ENCODE measurements at places on chromosomes 5 and 9. TPM values are rescaled to one million over a fixed set of nuclear protein-coding genes. Genes with fewer than 3 reads are reported as not detected.
A peak's percentile ranks its signal among the peaks of the same experiment; 100 is the strongest.

Gene MARVELD2
- 5.5 TPM for total RNA-seq

DNA sequence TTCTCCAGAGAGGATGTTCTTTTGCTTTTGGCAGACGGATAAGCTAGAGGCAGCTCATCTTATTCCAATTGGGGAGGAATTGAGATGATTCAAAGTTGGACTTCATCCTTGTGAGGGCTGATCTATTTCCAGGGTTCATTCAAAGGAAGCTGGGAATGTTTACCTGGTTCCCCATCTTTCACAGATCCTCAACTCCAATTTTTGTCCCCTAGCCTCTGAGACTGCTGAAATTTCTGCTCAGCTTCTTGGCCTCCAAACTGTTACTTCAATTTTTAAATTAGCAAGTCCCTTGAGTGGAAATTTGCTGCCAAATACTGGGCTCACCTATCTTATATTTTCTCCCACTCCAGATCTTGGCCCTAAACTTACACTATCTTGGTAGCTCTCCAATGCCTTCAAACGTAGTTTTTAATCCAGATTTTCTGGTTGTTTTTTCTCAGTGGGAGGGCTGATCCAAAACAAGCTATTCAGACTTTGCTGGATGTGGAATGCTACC is 93.9 kb upstream of the NEK6 start:
- no peak overlapping the region for H3K4me3 ChIP-seq
- no peak overlapping the region for H3K27ac ChIP-seq
- H3K27me3 ChIP-seq: peaks cover 39% of the 10 kb centered on the region
- H3K4me1 ChIP-seq: no peaks in the 10 kb centered on the region

DNA sequence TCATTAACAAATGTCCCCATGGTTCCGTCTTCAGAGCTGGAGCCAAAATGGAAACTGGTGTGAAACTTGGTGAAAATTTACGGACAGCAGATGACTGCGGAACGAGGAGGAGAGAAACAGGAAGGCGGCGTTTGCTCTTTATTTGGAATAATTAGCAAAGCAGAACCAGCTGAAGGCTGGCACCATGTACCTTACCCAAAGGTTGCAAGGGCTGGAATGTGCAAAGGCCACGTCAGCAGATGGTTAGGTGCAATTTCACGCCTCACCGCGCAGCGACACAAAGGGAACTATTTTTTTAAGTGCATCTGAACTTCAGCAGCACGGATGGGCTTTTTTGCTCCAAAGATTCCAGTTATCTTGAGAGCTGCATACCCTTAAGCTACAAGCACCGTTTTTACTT is 127.4 kb downstream of the COL23A1 start:
- H3K4me1 ChIP-seq: no peaks in the 10 kb centered on the region
- no peaks in the 10 kb centered on the region for H3K27me3 ChIP-seq
- H3K36me3 ChIP-seq: no peaks in the 10 kb centered on the region
- no peak overlapping the region for H3K27ac ChIP-seq
- H3K4me3 ChIP-seq: no peak overlapping the region
- DNase-seq: no peak

- H3K4me3 ChIP-seq: no peak overlapping the region
- H3K4me1 ChIP-seq: peaks cover 48% of the 10 kb centered on the region
- no peaks in the 10 kb centered on the region for H3K36me3 ChIP-seq
- peak; percentile 72 for DNase-seq
- H3K27me3 ChIP-seq: no peaks in the 10 kb centered on the region
Observed at GRCh38 chr5:135242021-135242865, 156.8 kb downstream of the MACROH2A1 start.

Gene SETX
- total RNA-seq: 65.3 TPM

DNA sequence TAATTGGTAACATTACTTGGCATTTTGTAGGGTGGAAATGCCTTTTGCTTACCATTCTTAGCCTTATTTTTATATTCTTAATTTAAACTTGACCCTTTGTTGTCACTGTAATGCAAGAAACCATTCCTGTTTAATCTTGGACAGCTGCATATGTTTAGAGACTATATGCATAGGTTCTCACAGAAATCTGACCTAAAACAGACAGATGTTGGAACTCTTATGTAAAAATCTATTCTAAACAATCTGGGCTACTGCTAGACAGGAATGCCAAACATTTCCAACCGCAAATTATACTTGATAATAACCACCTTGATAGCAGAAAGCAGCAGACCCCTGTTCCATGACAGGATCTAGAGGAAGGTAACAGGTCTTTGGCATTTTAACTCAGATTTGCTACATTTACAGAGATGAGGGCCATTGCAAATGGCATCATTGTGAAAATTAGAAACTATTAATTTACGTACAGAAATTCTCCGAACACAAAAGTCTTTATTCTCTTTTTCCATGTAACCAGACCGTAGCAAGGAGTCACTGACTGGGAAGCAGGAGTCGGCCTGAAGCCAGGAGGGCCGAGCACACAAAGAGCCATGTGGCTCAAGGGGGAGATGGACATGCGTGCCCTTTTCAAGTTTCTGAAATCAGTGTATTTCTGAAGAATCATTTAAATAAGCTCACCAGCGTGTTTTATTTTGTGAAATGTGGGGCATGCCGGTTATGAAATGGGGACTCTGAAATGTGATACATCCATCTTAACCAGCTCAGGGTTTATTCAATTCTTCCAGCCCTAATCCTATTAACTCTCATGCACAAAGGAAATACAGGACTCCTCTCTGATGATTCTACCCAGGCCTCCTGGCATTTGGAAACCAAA is 139.3 kb downstream of the AOPEP start:
- H3K4me3 ChIP-seq: peak overlapping the region; percentile 40
- peak; percentile 67 for DNase-seq
- peak overlapping the region; percentile 99 for H3K27ac ChIP-seq
- no peaks in the 10 kb centered on the region for H3K36me3 ChIP-seq

Gene PDE6A
- total RNA-seq: not detected

DNA sequence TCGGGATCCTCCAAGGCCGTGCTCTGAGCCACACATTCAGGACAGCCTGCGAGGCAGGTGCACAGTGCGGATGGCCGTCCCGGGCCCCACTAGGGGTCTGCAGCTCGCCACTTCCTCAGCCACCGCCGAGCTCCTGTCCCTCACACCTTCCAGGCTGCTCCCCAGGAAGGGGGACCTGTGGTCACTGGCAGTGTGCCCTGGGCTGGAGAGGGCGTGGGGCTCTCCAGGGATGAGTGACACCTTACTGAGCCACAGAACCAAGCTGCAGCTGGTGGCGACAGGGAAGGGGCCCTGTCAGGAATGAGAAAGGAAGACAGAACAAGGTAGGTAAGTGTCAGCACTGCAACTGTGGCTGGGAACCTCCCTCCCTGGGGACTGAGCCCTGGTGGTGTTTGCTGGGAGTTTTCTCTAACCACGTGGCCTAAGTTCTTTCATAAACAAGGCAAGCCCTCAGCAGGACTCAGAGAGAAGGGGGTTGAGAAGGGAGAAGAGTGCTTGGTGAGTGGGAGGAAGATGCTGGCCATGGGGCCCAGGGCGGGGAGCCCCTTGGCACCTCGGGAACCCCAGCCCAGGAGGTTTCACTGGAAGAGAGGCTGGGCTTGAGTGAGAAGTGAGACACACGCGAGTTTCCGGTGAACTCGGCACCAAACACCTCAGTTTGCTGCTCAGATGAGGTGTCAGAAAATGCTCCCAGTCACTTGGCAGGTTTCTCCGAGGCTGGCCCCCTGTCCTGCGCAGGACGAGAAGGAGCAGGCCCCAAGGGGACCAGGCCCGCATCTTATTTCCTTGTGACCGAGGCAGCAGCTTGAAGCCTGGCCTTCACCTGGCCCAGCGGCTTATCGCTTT is 5.2 kb downstream of the IL13 start:
- DNase-seq: peak; percentile 24
- no peaks in the 10 kb centered on the region for H3K4me1 ChIP-seq
- no peaks in the 10 kb centered on the region for H3K36me3 ChIP-seq
- no peak overlapping the region for H3K27ac ChIP-seq
- H3K4me3 ChIP-seq: no peak overlapping the region

Gene KLHL3
- 0.51 TPM for total RNA-seq

DNA sequence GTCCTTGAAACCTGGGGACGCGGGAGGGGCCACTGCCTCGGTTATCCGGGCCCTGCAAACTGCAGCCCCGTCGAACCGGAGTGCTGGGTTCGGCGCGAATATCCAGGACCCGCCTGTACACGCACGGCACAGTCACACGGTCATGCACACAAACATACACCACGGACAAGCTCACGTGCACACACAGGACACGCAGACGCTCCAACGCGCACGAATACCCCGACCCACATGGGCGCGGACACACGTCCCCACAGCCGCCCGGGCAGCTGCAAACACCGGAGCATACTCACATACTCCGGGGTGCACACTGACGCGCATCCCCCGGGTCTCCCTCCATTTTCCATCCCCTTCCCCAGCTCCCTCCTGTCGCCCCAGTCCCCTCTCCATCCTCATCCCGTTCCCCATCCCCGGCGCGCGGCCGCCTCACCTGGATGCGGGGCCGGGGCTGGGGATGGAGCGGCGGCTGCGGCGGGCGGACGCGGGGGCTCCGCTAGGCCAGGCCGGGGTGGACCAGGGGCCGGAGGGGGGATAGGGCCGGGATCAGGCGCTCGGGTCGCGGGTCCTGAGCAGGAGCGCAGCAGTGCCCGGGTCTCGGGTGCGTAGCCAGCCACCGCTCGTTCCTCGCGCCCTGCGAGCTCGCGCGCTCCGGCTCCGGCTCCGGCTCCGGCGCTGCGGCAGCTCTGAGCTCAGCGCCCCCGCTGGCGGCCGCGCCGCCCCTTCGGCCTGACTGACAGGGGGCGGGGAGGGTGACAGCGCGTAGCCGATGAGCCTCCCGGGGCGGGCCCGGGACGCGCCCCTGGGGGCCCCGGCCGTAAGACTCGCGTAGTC is at the start of the genes EIF4E1B and SNCB:
EIF4E1B (plus strand) TSS at position 823 of the 828 bp plus-strand sequence. CDS start 12,113 bp downstream, outside the sequence.
SNCB (minus strand) TSS at position 682 of the 828 bp plus-strand sequence. CDS start 880 bp downstream, outside the sequence.
- no peak within 1 kb of the TSS for H3K27ac ChIP-seq
- peak; percentile 75 for DNase-seq
- peak within 1 kb of the TSS; percentile 67 for H3K4me3 ChIP-seq
- H3K4me1 ChIP-seq: no peaks in the 10 kb centered on the region
- H3K27me3 ChIP-seq: peaks cover 56% of the 10 kb centered on the region

Gene MCIDAS
- total RNA-seq: not detected

- H3K27me3 ChIP-seq: no peaks in the 10 kb centered on the region
- peak overlapping the region; percentile 84 for H3K27ac ChIP-seq
- H3K4me3 ChIP-seq: peak overlapping the region; percentile 85
- peaks cover 27% of the 10 kb centered on the region for H3K4me1 ChIP-seq
- peaks cover 13% of the 10 kb centered on the region for H3K36me3 ChIP-seq
Observed at GRCh38 chr9:21559402-21560280, 77.5 kb upstream of the IFNE start.

Gene CTXN3
- total RNA-seq: not detected

DNA sequence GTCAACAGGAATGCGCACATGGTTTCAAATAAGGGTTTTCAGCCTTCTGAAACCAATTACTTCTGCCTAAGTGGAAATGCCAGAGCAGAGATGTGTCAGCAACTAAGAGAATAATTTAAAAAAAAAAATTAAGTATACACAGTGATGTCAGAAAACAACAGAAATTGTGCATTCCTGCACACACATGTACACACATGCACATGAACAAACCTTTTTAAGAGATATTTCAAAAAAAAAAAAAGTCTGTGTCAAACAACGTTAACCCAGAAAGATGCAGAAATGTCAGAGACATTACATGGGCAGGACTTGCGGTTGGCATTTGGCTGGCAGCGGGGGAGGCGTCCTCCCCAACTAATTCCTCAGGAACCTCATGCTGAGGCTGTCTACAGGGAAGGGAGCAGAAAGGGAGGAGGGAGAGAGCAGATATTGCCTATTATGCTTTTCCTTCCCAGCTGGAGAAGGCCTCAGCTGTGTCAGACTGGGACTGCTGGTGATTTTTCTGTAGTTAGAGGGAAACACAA is 536.9 kb upstream of the WWC1 start:
- peak; percentile 84 for DNase-seq
- H3K4me1 ChIP-seq: peaks cover 72% of the 10 kb centered on the region
- no peaks in the 10 kb centered on the region for H3K27me3 ChIP-seq
- peak overlapping the region; percentile 72 for H3K4me3 ChIP-seq
- peak overlapping the region; percentile 79 for H3K27ac ChIP-seq

DNA sequence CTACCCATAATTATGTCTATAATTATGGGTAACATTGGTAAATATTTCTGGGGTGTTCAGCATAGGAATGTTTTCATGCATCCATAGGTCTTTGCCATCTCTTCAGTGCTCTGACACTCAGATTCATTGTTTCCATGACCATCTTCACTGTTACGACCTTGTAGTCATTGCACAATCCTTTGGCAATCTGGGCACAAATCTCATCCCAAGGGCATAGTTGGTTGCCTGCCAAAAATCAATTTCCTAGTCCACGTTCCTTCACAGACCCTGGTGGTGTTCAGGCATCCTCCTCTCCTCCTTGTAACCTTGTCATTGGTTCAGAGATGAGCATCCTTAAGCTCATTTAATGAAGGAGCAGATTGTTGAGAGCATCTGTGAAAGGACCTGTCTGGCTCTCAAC is 1400.7 kb downstream of the CDH12 start:
- peak; percentile 4 for DNase-seq
- H3K36me3 ChIP-seq: no peaks in the 10 kb centered on the region
- H3K4me1 ChIP-seq: no peaks in the 10 kb centered on the region

GRCh38 chr5:83715236-83716065 is 5.2 kb downstream of the HAPLN1 start:
- peak; percentile 21 for DNase-seq
- no peak overlapping the region for H3K4me3 ChIP-seq
- no peaks in the 10 kb centered on the region for H3K36me3 ChIP-seq
- H3K4me1 ChIP-seq: peaks cover 6% of the 10 kb centered on the region

DNA sequence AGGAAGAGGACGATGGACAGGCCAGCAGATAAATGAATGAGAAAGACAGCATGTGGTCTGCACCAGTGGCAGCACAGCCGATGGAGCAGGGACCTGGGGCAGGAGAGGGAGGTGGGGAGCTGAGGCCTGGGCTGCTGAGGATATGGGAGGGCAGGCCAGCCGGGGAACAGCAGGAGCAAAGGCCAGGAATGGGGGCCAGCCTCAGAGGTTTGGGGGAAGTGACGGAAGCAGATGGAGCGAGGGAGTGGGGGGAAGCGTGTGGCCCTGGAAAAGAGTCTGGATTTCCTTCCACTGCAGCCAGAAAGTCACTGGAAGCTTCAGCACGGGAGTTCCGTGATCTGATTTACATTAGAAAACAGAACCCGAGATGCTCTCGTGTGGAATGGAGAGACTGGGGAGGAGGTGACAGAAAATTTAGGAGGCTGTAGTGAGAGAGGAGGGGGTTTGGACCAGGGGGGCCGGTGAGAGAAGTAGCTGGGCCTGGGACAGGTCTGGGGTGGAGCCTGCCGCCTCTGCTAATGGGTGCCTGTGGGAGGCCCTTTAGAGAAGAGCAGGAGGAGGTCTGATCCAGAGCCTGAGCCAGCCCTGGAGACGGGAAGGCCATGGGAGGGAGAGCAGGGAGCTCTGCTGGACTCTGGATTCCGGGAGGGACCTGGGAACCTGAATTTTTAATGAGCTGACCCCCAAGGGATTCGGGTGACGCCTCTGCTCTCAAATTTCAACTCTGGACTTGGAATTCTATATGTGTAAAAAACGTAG is 65.4 kb downstream of the TSPAN17 start:
- H3K27ac ChIP-seq: no peak overlapping the region
- H3K4me3 ChIP-seq: no peak overlapping the region
- H3K36me3 ChIP-seq: no peaks in the 10 kb centered on the region
- peaks cover 15% of the 10 kb centered on the region for H3K27me3 ChIP-seq
- H3K4me1 ChIP-seq: no peaks in the 10 kb centered on the region
- DNase-seq: no peak
